SJCRH30 (cell line): ENCODE measurements at places on chromosomes 2 and 18. TPM values are rescaled to one million over a fixed set of nuclear protein-coding genes. Genes with fewer than 3 reads are reported as not detected.

Gene CYP27C1
- 0.30 and 0.35 TPM in 2 replicates for total RNA-seq

DNA sequence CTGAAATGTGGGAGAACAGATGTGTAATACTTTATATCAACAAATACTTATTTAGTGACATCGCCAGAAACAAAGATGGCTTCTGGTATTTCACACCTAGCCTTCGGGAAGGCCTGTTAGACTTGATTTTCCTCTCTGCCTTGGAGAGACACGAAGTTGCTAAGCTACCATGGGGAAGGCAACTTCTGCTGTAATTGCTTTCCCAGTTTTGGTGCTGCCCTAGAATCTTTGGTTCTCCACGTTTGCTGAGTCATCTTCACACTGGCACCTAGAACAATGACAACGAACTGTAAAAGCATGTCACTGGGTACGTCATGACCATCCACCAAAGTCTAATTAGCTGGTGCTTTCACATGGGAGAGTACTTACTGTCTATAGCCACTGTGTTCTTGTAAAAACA, 58.7 kb upstream of the ACTR3 start:
- no peak overlapping the region for H3K4me3 ChIP-seq
- H3K27ac ChIP-seq, result no peak overlapping the region
- H3K4me1 ChIP-seq, result no peaks in the 10 kb centered on the region
- no peaks in the 10 kb centered on the region for H3K36me3 ChIP-seq
- peaks cover 4% of the 10 kb centered on the region; the same call in 1 of the 2 replicates for H3K27me3 ChIP-seq
- DNase-seq, result peak; percentile 12

DNA sequence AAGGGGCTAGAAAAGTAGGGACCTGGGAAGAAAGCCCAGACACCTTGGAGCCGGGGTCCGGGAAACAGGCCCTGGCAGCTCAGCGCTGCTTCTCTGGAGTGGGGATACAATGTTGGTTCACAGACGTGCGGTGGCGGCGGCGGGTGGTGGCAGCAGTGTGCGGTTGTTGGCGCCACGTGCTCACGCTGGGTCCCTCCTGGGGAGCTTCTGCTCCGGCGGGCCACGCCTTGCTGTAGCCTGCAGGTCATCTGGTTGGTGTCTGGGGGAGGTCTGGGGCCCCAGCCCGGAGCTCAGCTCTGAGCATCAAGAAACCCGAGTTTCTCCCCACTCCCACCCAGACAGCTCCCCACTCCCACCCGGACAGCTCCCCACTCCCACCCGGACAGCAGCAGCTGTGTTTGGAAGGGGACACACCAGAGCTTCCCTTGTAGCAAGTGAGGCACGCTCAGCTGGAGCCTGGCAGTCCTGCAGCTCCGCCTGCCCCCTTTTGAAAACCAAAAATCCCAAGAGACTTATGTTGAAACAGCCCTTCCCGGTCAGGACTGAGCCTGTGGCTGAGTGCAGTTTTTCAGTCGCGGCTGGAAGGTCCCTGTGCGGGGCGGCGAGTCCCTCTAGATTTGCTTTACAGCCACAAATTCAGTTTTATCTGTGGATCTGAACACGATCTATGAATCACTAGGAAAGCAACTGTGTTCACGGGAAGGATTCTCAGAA, 46.9 kb downstream of the NFATC1 start:
- no peaks in the 10 kb centered on the region for H3K36me3 ChIP-seq
- H3K27me3 ChIP-seq, result no peaks in the 10 kb centered on the region

- H3K27ac ChIP-seq, result no peak overlapping the region
- DNase-seq, result no peak
- no peak overlapping the region for H3K4me3 ChIP-seq
- peaks cover 31% of the 10 kb centered on the region for H3K27me3 ChIP-seq
- H3K4me1 ChIP-seq, result no peaks in the 10 kb centered on the region
Observed at GRCh38 chr2:74559912-74560311, 5.4 kb downstream of the DOK1 start.

Gene FN1
- total RNA-seq, result 143 and 178 TPM in 2 replicates

Gene ANKRD30B
- total RNA-seq, result not detected in 2 replicates

- no peak for DNase-seq
- no peak overlapping the region for H3K4me3 ChIP-seq
- no peaks in the 10 kb centered on the region for H3K27me3 ChIP-seq
- H3K27ac ChIP-seq, result no peak overlapping the region
Observed at GRCh38 chr2:239238839-239239606, 161.8 kb downstream of the HDAC4 start.

DNA sequence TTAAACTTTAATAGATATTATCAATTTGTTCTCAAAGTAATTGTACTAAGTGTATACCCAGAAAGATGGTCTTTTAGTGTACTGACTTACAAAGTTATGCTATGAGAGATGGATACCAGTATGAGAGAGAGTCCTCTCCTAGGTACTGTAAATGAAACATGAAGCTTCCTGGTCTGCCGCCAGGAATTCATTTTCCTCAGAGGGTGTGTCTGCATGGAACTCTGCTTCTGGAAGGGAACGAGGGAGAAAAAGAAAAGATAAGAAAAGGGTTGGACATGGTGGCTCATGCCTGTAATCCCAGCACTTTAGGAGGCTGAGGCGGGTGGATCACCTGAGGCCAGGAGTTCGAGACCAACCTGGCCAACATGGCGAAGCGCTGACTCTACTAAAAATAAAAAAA, 2.2 kb upstream of the SSB start:
- no peak overlapping the region for H3K27ac ChIP-seq
- no peak overlapping the region for H3K4me3 ChIP-seq
- H3K27me3 ChIP-seq, result no peaks in the 10 kb centered on the region
- DNase-seq, result peak; percentile 13
- peaks cover 9% of the 10 kb centered on the region for H3K36me3 ChIP-seq

DNA sequence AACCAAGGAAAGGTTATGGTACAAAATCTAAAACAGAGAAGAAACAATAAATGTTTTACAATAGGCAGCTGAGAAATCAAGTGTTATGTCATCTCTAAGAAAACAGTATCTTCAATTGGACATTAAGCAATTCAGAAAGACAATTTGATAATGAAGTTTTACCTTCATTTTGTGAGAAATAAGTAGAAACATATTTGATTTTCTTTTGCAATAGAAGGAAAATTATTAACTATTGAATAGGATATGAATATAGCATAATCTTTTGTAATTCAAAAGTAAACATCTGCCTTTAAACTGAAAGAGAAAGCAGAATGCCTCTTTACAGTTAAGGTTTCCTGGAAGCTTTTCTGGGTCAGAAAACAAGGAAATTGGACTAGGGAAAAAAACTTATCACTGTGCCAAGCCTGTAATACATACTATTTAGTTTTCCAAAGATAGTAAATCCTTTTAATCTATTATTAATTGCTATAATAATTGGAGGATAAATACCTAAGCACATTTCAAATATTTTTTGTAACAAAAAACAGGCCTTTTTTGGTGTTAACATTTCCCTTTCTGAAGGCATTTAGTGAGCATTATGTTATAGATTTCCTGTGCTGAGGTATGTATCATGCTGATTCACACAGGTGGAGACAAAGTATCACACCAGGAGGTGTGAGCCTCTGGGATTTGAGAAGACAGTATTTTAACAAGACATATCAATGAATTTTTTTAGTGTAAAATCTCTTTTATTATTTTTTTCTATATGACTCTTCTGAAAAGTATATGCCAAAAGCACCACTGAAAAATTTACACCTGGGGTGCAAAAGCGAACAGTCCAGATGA, 947.0 kb upstream of the CDH2 start:
- DNase-seq, result no peak
- no peaks in the 10 kb centered on the region for H3K36me3 ChIP-seq
- H3K4me3 ChIP-seq, result no peak overlapping the region
- no peak overlapping the region for H3K27ac ChIP-seq
- H3K4me1 ChIP-seq, result no peaks in the 10 kb centered on the region

DNA sequence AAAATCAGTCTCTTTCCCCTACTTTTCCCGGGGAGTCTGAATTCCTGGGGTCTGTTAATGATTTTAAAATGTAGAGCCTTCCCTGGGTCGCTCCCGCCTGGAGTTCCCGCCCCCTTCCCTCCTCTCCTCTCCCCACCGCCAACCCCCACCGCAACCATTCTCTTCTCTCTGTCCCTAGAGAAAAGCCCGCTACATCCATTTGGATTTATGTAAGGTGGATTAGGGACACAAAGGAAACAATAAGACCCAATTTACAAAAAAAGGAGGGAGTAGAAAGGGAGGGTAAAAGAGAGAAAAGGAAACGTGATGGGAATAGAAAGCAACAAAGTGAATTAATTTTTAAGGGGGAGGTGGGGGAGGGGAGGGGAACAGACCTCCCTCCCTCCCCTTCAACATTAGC, 2.2 kb downstream of the EPHA4 start:
- H3K27me3 ChIP-seq, result peaks cover 8% of the 10 kb centered on the region; the same call in 1 of the 2 replicates
- no peak overlapping the region for H3K27ac ChIP-seq
- H3K36me3 ChIP-seq, result no peaks in the 10 kb centered on the region
- no peak for DNase-seq
- H3K4me3 ChIP-seq, result no peak overlapping the region
- H3K4me1 ChIP-seq, result peaks cover 6% of the 10 kb centered on the region; the same call in 1 of the 2 replicates

- H3K4me1 ChIP-seq, result no peaks in the 10 kb centered on the region
- no peaks in the 10 kb centered on the region for H3K36me3 ChIP-seq
- no peaks in the 10 kb centered on the region for H3K27me3 ChIP-seq
- H3K4me3 ChIP-seq, result no peak overlapping the region
- H3K27ac ChIP-seq, result no peak overlapping the region
- no peak for DNase-seq
Observed at GRCh38 chr2:24285484-24286152, 74.7 kb downstream of the ITSN2 start.

Gene PID1
- total RNA-seq, result 6.3 and 6.6 TPM in 2 replicates

DNA sequence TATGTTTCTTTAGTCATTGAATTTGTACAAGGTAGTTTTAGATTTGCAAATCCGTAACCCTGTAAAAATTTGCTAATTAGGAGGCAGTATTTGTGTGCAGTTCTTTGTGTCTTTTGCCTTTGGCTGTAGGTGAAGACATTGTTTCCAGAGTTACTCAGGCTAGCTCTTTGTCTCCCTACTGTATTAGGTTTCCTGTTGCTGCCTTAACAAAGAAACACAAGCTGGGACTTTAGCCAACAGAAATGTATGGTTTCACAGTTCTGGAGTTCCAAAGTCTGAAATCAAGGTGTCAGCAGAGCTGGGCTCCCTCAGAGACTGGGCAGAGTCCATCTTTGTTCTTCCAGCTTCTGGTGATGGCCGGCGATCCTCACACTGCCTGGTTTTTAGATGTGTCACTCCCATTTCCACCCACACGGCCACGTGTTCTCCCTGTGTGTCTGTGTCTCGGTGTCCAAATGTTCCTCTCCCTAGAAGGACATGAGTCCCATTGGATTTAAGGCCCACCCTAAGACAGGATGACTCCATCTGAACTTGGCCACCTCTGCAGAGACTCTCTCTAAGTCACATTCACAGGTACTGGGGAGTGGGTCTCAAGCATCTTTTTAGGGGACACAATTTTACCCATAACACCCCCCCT, 309.7 kb downstream of the GALR1 start:
- no peaks in the 10 kb centered on the region for H3K27me3 ChIP-seq
- H3K4me1 ChIP-seq, result no peaks in the 10 kb centered on the region
- no peak for DNase-seq
- H3K27ac ChIP-seq, result no peak overlapping the region
- no peak overlapping the region for H3K4me3 ChIP-seq

- no peaks in the 10 kb centered on the region for H3K36me3 ChIP-seq
- no peak overlapping the region for H3K27ac ChIP-seq
- H3K27me3 ChIP-seq, result no peaks in the 10 kb centered on the region
Observed at GRCh38 chr2:65353046-65353445, 79.4 kb downstream of the SPRED2 start.

DNA sequence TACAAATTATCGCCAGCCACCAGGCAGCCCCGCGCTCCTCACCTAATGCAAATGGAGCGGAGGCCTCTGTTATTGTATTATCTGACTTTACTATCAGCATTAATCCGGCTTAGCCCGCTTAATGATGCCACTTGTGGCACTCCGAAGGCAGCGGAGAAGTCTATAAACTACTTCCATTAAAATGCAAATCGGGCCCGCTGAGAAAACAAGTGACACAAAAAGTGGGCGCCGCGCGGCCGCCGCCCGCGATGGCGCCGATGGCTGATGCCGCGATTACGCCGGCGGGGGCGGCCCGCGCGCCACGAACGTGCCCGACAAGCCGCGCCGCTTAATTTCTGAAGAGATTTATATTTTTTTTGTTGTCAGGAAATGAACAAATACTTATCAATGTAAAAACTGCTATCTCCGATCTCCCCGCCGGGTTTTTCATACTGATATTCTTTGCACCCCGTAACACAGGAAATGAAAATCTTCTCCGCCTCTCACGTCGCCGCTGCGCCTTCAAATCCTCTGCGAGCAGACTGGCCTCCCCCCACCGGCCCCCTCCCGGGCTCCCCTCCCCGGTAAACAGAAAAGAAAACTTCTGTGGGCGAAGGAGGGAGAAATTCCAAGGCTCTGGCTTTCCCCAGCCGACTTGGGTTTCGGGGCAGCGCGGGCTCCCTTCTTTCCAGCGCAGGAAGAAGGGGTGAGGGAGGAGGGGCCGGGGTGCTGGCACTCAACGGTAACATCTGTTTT, 221.8 kb downstream of the INSIG2 start:
- H3K27me3 ChIP-seq, result no peaks in the 10 kb centered on the region
- no peaks in the 10 kb centered on the region for H3K36me3 ChIP-seq
- H3K4me3 ChIP-seq, result no peak overlapping the region
- no peak for DNase-seq
- H3K27ac ChIP-seq, result no peak overlapping the region
- no peaks in the 10 kb centered on the region for H3K4me1 ChIP-seq

Gene SELENOI
- 57.3 and 63.0 TPM in 2 replicates for total RNA-seq

Gene VWC2L
- total RNA-seq, result not detected in 2 replicates

DNA sequence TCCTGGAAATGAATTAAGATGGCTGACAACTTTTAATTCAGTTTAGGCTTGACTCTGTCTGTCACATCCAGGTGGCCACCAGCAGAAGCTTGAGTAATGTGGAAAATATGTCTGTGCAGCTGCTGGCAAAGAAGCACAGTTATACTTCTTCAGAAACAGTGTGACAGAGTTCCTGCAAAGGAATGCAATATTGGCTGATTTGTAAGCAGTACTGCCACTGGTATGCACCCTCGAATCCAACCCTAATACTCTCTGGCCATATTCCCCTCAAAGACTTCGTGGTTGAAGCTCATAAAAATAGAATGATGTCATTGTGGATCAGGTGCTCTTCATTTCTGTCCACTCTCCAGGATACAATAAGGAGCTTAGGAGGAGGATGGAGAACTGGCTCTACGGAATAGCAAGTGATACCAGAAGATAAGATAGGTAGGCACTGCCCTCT, 86.2 kb downstream of the METTL8 start:
- peak overlapping the region; percentile 75 for H3K27ac ChIP-seq
- no peaks in the 10 kb centered on the region for H3K36me3 ChIP-seq
- no peaks in the 10 kb centered on the region for H3K27me3 ChIP-seq
- H3K4me3 ChIP-seq, result no peak overlapping the region
